ENCODE measurements at places on chromosomes 7 and 10. TPM values are rescaled to one million over a fixed set of nuclear protein-coding genes. Genes with fewer than 3 reads are reported as not detected.

The SPDYE8 gene
- not detected for total RNA-seq

The OR2A5 gene
- total RNA-seq: not detected

The GIMAP4 gene
- total RNA-seq: 25.6 TPM

The CASP2 gene
- total RNA-seq: 9.4 TPM

The PLPP4 gene
- total RNA-seq: 0.52 TPM

The PRKG1 gene
- 44.9 TPM for total RNA-seq

The KCNMA1 gene
- total RNA-seq: 18.8 TPM

The RAB19 gene
- 0.52 TPM for total RNA-seq

The ADIRF gene
- 11.5 TPM for total RNA-seq

The ZNF138 gene
- total RNA-seq: 5.7 TPM

The IQUB gene
- total RNA-seq: 0.52 TPM

The CCL24 gene
- total RNA-seq: not detected

The NAT16 gene
- not detected for total RNA-seq

The MMD2 gene
- total RNA-seq: not detected

The ZNF775 gene
- total RNA-seq: 6.8 TPM

The GRM8 gene
- not detected for total RNA-seq

The CTAGE4 gene
- not detected for total RNA-seq

The FANK1 gene
- total RNA-seq: not detected

The TMEM236 gene
- under 0.01 TPM for total RNA-seq

The HOGA1 gene
- total RNA-seq: 1.6 TPM

The FAM237B gene
- total RNA-seq: not detected

The GPR15LG gene
- not detected for total RNA-seq

The TAS2R41 gene
- not detected for total RNA-seq

The ANKRD22 gene
- not detected for total RNA-seq

The CNTNAP2 gene
- 14.1 TPM for total RNA-seq

The CPSF4 gene
- total RNA-seq: 29.2 TPM

The CLCN1 gene
- 4.7 TPM for total RNA-seq

The MSS51 gene
- 22.4 TPM for total RNA-seq

The C10orf90 gene
- under 0.01 TPM for total RNA-seq

The AHR gene
- total RNA-seq: 25.1 TPM

The SFMBT2 gene
- total RNA-seq: 12.5 TPM

The CYCS gene
- total RNA-seq: 39.1 TPM

The ITGB8 gene
- total RNA-seq: 12.5 TPM

The HABP2 gene
- total RNA-seq: under 0.01 TPM

The ACTR1A gene
- 66.8 TPM for total RNA-seq

The ARF5 gene
- total RNA-seq: 59.5 TPM

The OPN4 gene
- not detected for total RNA-seq

The TMEM270 gene
- total RNA-seq: not detected

The SH2D4B gene
- under 0.01 TPM for total RNA-seq

The SHTN1 gene
- total RNA-seq: 1.6 TPM

The OR9A2 gene
- total RNA-seq: not detected

The CLRN3 gene
- 0.52 TPM for total RNA-seq

The CYP51A1 gene
- 68.9 TPM for total RNA-seq

The ASAH2 gene
- under 0.01 TPM for total RNA-seq

The GIMAP5 gene
- 21.4 TPM for total RNA-seq

The LUC7L2 gene
- total RNA-seq: 32.9 TPM

The CYP2C19 gene
- total RNA-seq: not detected

The FXYD4 gene
- total RNA-seq: not detected

The ADCY1 gene
- total RNA-seq: 9.9 TPM

The RHOBTB1 gene
- 29.2 TPM for total RNA-seq

The COL13A1 gene
- total RNA-seq: 13.0 TPM

The TCAF2 gene
- total RNA-seq: 2.1 TPM

The ZNF735 gene
- not detected for total RNA-seq

The UCMA gene
- 1.6 TPM for total RNA-seq

The SPDYE18 gene
- not detected for total RNA-seq

The HOXA5 gene
- 4.2 TPM for total RNA-seq

Data from skeletal muscle tissue (tissue), 5 donors.